Left lung (tissue), 14 donors: ENCODE measurements at places on chromosomes 1 and 21. TPM values are rescaled to one million over a fixed set of nuclear protein-coding genes. Genes with fewer than 3 reads are reported as not detected.

- no peak for DNase-seq
Observed at GRCh38 chr1:209379280-209379679, 204.2 kb upstream of the CAMK1G start.

DNA sequence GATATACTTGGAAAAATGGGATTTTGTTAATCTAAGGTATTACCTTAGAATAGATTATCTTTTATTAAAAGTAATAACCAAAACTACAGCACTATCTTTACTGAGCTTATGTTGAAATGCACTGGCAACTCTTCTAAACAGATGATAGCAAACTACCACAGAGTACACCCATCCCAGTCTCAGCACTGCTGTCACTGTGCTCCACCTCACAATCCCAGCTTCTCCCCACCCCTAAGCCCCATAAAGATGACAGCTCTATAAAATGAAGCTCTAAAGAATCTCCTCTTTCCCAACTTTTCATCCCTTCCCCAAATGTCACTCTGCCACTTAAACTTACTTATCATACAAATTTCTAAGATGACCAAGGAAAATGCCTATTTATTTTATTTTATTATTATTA, 6.4 kb downstream of the DSTYK start:
- no peak for DNase-seq

Gene CFAP141
- total RNA-seq, result not detected

Gene ZSWIM5
- 2.0 TPM for total RNA-seq
